ENCODE measurements at places on chromosomes 1 and 21.

GRCh38 chr21:43373362-43374227, 53.3 kb downstream of the SIK1 start:
- DNase-seq, result no peak

GRCh38 chr1:201138311-201138840, 11.4 kb upstream of the ASCL5 start:
- DNase-seq, result no peak

DNA sequence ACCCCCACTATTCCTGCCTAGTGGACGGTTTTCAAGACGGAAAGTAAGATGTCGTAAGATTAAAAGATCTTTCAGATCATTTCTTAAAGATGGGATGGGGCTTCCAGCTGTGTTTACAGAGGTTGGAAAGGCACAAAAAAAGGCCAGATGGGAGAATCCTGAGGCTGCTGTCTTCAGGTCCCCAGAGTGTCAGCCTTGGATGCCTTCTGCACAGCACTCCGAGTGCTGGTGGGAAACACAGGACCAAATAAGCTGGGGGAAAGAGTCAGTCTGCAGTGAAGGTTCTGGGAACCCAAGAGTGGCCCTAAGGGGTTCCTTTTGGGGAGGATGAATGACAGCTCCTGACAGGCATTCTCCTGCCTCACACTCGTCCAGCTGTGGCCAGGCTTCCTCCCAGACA, 96.5 kb downstream of the COLGALT2 start:
- DNase-seq, result no peak

GRCh38 chr21:43867332-43867703, 2.3 kb downstream of the AGPAT3 start:
- no peak for DNase-seq

DNA sequence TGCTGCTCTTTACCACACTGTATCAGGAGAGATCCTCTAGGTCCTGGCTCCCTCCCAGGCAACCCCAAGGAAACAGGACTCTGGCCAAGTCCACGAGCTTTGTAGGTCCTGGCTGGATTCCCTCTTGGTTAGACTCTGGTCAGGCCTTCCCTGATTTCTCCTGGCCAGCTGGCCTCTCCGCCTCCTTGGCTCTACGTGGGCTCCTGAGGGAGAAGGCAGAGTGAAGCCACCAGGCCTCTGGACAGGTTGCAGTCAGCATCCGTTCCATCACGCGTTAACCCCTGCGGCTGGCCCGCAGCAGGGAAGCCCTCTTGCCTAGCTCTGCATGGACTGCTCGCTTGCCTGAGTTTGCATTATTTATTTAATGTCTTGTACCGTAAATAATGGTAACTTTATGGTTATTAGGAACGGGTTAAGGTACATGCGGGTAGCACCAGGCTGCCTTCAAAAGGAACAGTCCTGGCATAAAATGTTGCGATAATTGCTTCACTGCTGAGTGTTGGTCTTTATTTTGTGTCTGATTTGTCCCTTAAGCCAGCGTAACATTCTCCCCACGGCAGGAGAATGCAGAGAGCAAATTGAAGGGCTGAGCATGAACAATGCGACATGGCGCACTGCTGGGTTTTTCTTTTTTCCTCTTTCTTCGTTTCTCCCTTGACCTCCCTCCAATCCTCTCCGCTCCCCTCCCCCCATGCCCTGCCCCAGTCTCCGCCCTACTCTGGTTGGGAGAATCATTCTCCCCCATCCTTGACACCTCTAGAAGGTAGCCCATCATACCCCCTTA, 100.3 kb downstream of the RNF220 start:
- DNase-seq, result no peak

- DNase-seq, result peak; percentile 60
Measured at GRCh38 chr1:19010995-19011844, 54.7 kb upstream of the IFFO2 start.

- peak; percentile 5 for DNase-seq
Measured at GRCh38 chr1:230222678-230223077, 155.6 kb downstream of the GALNT2 start.

DNA sequence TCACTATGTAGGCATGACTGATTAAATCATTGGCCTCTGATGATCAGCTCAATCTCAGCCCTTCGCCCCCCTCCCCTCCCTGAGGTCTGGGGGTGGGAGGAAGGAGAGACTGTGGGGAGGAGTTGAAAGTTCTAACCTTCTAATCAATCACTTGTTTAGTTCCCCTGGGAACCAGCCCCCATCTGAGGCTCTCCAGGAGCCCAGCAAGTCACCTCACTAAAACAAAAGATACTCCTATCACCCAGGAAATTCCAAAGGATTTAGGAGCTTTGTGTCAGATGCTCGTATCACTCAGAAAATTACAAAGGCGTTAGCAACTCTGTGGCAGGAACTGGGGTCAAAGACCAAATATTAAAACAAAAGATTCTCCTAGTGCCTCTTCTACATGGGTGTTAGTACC, 21.6 kb downstream of the SYF2 start:
- DNase-seq, result no peak

DNA sequence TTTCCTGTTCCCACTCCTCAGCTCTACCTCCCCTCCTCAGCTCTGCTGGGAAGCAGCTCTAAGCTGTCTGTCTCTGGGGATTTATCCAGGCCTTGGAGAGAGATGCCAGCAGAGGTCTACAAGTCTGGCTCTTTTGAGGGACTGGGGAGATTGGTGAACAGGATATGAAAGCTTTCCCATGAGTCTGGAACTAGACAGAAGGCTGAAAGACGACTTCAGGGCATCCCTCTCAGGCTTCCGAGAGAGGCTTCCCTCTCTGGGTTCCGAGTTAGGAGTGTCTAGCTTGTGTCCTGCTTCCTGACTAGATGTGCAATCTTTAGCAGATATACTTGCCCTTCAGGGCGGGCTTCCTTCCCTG, 733 bp downstream of the TMEM35B start:
- peak; percentile 45 for DNase-seq

DNA sequence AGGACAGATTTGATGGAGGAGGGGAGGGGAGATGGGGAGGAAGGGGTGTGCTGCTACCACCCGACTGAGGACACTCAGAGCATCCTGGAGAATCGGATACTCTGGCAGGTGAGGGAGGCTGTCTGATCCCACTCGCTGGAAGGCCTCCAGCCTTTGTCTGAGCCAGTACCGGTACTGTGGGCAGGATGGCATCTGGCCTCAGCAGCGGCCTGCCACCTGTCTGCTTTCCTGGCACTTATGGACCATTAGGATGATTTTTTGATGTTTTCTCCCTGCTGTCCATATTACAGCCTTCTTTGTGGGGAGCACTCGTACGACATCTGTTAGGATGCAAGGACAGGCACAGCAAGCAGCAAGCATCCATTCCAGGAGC, 11.5 kb downstream of the ATP2B4 start:
- no peak for DNase-seq

- no peak for DNase-seq
Measured at GRCh38 chr1:225448146-225448805, 20.4 kb upstream of the LBR start.

- DNase-seq, result no peak
Measured at GRCh38 chr1:36665478-36666080, 182.9 kb upstream of the CSF3R start.

GRCh38 chr1:221926441-221926840, 184.6 kb upstream of the DUSP10 start:
- no peak for DNase-seq

DNA sequence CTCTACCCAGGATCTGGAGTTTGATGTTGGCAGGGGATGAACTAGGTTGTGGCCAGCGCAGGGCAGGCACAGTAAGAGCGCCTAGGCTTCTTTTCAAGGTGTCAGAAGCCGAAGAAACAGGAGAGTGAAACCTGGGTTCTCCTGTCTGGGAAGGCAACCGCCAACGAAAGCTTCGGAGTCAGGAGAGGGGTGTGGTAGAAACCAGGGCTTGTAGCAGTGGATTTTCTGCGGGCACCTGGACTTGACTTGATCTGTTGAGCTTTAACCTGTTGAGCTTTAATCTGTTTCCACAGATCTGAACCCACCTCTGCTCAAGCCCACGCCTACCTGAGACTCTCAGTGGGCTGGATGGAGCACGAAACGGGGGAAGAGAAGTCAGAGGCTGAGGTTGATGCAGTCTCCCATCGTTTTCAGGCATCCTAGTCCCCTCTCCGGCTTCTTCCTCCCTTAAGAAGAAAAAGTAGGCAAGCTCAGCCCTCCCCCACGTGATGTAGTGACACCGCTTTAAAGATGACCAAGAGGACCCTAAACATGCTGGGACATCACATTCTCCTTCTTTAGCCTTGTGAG, 9.3 kb downstream of the HLX start:
- no peak for DNase-seq

DNA sequence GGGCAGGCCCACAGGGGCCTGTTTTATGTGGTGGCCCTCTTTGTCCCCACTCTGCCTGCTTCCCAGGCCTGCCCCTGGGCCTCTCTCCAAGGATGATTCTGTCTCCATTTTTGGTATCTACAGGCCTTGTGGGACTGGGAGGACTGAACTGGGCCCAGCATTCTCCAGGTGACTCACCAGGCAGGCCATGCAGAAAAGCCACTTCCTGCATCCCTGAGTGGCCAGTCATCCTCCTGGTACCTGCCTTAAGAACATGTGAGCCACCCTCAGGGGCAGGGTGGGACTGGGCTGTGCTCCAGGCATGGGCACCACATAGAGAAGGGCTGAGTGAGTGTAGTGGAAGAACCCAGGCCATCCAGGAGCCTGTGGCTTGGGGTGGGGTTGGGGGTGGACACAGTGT, 20.0 kb upstream of the BCAR3 start:
- no peak for DNase-seq

GRCh38 chr1:2611031-2611501, 21.8 kb downstream of the MMEL1 start:
- DNase-seq, result no peak

DNA sequence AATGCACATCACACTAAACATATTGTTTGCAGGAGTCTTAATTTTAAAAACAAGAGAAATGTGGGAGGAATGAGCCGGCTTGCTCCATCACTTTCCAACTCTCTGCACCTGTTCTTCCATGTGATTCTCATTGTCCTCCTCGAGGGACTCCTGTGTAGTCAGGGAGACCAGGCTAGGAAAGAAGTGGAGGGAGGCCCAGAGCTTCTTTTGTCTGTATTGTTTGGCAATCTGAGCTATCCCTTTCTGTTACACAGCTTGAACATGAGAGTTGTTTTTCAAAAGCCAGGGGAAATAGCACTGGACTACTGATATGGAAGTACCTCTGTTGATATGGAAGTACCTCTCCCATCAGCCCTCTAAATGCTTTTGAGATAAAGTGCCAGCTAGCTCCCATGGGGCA, 18.8 kb upstream of the LRRC8D start:
- no peak for DNase-seq

DNA sequence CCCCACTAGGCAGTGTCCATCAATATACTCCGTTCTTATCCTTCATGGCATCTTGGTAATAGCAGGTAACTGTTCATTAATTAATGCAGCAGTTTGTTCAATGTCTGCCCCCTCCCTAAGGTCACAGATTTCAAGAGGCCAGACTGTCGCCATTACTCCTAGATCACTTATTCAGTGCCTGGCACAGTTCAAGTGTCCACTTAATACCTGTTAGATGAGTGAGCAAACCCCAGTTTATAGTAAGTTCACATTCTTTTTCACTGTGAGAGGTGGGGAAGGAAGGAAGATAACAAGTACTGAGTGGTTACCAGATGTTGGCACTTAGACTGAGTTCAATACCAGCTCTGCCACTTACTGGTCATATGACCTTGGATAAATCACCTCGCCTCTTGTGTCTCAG, 36.4 kb downstream of the OPRD1 start:
- DNase-seq, result no peak

GRCh38 chr1:93876244-93876643, 2.8 kb downstream of the DNTTIP2 start:
- DNase-seq, result no peak

- DNase-seq, result no peak
Measured at GRCh38 chr21:43873673-43874072, 8.7 kb downstream of the AGPAT3 start.

- DNase-seq, result no peak
Measured at GRCh38 chr21:42155045-42155855, 63.7 kb upstream of the ABCG1 start.

DNA sequence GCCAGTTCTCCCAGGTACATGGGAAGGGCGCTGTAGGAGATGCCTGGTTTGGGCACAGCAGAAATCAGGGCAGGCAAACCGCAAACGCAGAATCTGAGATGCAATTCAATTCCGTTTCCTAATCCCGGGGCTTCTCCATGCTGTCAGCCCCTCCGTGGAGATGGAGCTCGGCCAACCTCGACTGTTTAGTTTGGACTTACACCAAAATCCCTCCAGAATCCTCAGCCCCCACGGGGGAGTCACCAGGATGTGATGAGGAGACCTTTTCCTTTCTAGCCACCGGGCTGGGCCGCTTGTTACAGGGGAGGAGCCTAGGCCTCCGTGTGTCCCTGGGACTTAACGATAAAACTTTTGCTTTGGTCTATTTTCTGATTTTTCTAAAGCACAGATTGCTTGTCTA, 7.9 kb downstream of the SLC2A7 start:
- no peak for DNase-seq

DNA sequence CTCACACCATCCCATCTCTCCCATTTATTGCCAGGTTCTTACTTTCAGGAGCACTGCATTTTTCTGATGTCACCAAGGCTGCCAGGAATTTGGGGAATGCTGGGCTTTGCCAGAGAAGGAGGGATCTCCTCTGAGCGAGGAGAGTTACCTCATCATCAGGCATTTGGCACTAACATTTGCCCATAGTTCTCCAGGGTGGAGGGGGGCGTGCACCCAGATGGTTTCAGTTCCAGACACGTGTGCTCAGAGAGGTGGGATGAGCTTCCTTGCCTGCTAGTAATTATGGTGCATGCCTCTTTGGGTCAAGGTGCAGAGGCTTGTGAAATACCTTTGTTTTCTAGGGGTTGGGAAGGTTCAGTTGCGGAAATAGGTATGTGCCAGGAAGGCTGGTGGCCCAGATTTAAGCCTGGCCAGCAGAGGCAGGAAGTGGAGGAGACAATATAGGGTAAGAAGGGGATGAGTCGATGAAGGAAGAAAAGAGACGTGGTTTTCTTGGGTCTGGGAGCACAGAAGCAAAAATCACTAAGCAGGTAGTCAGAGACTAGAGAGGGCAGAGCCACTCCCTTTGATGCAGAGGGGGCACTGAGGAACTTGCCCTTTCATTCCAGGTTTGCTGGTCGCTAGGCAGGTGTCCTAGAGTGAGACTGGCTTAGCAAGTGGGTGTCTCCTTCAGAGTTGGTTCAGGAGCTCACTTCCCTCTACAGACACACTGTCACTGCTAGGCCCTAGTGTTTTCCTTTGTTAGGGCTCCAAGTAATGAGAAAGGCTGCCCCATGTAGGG, 7.2 kb downstream of the TUFT1 start:
- DNase-seq, result no peak

- no peak for DNase-seq
Measured at GRCh38 chr1:154270833-154271232, 1.6 kb upstream of the HAX1 start.
